ENCODE measurements at places on chromosomes 5 and 9.
A peak's percentile ranks its signal among the peaks of the same experiment; 100 is the strongest.

- DNase-seq = no peak
These were observed 12.2 kb upstream of the F2R start for GRCh38 chr5:76703707-76704106.

DNA sequence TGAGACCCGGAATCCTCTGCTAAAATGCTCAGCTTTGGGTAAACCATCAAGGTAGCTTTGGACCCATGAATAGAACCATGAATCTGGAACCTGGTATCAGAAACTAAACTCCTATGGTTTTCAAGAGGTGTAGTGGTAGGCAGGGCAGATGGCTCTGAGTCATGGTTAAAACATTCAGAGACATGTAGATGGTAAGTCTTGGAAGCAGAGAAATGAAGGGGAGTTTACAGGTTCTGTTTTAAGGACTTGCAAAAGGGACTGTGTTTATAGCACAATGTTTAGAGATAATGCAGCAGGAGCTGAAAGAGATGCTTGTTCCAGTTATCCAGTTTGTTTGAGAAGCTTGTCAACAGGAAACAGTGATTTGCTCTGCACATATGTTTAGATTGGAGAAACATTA, 36.0 kb upstream of the FBN2 start:
- DNase-seq = no peak

GRCh38 chr5:31531543-31531887, 378 bp downstream of the DROSHA start:
- DNase-seq = peak; percentile 49

- DNase-seq = no peak
These were observed 826.8 kb downstream of the EFNA5 start for GRCh38 chr5:106843812-106844416.

DNA sequence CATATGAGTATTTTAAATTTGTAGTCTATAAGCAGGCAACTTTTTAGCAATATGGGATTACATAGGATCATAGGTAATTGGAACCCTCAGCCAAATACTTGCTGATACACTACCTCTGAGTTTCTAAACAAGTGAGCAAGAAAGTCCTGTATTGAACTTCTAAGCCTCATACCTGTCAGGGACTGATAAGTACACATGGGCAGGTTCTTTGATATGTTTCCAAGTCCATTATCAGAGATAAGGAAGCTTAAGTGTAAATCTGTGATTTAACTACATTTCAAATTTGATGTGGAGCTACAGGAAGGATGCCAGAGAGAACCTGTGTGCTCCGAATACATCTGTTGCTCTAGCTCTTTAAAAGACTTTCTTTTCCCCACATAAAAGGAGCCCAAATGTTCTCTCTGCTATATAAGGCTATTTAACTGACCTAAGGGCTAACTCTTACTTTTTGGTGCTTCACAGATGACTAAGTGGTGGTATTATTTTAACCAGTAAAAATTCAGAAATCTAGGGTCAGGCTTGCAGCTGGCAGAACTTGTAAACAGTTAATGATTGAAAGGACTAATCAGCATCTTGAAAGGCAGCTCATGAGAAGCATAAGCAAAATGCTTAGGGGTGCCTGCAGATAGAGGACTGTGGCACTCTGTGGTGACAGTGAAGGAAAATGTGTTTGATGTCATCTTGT, 228.6 kb downstream of the NR3C1 start:
- no peak for DNase-seq

DNA sequence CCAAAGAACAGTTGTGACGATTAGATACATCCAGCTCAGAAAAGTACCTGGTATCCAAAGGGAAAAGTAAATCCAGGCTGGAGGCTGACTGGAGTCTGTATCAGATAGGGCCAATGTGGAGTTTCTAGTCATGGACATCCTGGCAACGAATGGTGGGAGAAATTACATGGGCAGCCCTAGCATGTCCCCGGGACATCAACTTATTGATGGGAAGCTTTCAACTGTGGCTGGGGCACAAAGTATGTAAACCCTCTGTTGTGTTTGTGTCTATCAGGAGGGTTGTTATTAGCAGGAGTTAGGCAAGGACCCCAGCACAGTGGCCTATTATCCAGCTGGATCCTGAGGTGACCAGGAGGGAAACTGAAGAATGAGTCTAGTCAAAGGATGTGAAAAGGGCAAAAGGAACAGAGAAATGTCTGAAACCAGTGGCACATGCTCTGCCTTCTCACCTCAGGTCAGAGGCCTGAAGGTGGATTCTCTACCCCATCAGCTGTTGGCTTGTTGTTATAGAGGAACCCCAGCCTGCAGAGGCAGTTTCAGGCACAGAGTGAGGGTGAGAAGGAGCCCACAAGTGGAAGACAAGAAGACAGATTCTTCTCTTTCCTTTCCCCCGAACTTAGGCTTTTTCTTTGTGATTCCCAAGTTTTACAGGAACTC, 19.9 kb downstream of the IFNW1 start:
- DNase-seq = no peak

- no peak for DNase-seq
These were observed 31.1 kb downstream of the PTTG1 start for GRCh38 chr5:160452795-160453194.

DNA sequence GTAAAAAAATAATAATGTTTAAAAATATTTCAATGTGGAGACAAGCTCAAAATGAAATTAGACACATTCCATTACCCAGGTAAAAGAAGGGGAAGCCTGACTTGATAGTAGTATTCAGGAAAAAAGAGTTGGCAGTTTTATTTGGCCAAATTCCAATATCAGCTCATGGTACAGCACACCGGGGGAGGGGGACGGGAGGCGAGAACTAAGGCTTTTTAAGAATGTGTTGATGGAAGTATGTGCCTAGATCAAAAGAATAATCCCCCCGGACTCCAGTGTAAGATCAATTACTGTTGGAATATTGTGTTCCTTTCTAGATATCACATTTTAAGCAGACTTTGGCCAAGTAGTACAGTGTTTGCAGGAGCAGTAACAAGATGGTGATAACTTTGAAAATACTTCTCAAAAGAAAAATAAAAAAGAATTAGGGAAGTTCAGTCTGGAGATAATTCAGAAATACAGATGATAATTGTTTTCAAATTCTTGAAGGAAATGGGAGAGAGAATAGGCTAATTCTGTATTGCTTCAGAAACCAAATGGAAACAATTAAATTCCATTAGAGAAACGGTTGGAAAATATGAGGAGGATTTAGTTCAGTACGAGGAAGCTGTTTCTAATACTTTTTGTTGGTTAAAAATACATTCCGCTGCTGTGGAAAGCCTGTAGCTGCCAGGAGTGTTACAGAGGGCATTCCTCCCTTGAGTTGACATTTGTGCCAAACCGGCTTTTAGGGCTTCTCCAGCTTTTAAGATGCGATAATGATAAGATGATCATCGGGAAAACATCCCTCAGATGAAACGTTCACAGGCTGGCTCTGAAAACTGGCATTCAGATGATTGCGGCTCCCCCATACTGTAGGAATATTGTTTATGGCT, 98.1 kb upstream of the ERBIN start:
- DNase-seq = no peak

GRCh38 chr5:169299191-169299662, 1.7 kb downstream of the SLIT3 start:
- no peak for DNase-seq

- DNase-seq = no peak
These were observed 76.7 kb upstream of the CCNG1 start for GRCh38 chr5:163360656-163361055.

- no peak for DNase-seq
These were observed 223.7 kb upstream of the NFIL3 start for GRCh38 chr9:91647371-91647770.

DNA sequence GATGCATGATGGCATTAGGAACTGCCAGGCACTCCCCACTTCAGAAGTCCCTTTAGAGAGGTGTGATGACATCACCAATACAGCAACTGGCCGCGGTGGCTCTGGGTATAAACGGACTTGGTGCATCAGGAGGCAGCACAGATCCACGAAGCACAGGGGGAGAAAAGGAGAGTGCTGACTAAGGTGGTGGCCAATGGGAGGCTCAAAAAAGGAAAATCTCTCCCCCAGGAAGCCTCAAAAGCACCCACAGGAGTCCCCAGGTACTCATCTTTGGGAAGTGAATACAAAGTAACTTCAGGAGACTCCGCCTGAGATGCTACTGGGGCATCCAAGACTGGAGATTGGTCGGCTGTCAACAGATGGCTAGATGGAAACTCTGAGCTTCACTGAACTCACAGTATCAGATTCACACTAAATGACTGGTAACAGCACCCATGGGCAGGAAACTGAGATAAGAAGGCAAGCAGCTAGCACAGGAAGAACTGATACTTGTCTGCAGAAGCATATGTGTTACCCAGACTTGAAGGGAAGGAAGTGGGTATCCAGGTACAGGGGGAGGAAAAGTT, 7.6 kb downstream of the TTC39B start:
- DNase-seq = peak; percentile 74

GRCh38 chr5:130234816-130235215, 330.6 kb downstream of the CHSY3 start:
- DNase-seq = no peak

- DNase-seq = no peak
These were observed 329.2 kb downstream of the EBF1 start for GRCh38 chr5:158770506-158770905.

DNA sequence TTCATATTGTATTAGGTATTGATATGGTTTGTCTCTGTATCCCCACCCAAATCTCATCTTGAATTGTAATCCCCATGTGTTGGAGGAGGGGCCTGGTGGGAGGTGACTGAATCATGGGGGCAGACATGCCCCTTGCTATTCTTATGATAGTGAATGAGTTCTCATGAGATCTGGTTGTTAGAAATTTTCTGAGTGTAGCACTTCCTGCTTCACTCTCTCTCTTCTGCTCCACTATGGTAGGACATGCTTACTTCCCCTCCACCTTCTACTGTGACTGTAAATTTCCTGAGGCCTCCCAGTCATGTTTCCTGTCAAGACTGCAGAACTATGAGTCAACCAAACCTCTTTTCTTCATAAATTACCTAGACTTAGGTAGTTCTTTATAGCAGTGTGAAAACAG, 187.4 kb upstream of the SLC24A2 start:
- DNase-seq = peak; percentile 42

- DNase-seq = no peak
These were observed 88.4 kb downstream of the MTRR start for GRCh38 chr5:7957329-7957728.

DNA sequence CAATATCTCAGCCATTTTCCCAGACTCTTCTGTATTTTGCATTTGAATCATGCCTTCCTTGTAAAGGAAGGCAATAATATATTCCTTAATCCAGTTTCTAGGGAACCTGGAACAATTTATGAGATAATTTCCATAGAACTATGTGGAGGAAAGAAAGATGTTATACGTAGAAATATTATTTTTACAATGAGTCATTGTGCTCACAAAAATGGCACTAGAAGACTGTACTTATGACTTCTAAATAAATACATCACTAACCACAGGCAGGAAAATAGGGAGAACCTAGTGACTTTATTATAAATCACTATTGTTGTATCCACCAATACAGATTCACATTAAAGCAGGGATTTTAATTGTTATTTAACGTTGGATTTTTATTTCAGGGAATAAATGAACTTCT, 87.6 kb downstream of the FBXO38 start:
- DNase-seq = no peak

GRCh38 chr5:27996665-27997064, 958.3 kb upstream of the CDH9 start:
- DNase-seq = no peak

DNA sequence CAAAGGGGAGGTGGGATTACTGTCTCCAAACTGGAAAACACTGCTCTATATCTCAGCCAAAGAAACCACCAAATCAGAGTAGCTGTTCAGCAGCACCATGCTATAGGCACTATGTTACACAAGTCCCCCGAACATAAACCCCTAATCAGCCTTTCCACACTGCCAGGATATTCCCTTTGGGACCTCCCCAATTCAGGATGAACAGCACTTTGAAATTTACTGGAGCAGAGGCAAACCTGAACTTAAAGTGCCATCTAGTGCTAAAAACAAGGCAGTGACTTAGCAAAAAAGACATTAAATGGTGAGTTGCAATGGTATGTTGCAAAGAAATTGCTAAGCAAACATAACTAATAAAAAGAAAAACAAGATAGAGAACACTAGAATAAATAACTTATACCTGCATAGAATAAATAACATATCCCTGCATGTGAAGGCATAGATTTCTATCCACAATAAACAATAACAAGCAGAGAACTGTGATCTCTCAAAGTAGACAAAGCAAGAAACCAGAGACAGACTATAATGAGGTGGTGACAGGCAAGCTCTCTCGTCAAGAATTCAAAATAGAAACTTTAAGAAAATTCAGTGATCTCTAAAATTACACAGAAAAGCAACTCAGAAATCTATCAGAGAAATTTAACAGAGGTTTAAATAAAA, 584.4 kb upstream of the ACO1 start:
- DNase-seq = no peak

DNA sequence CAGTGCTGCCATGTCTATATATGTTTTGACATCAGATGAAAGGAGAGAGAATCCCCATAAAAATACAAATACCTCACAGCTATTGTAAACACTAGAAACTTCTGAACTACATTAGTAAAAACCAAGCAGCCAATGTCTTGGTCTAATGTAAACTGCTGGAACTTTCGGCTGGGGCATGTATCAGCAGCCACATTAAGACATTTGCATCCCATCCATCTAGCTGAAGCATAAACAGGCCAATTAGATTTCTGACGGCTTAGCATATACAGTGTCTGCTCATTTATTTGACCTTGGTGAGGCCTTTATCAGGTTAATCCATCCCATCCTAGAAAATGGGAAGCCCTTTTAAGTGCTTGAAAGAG, 65.7 kb downstream of the PTCH1 start:
- no peak for DNase-seq

DNA sequence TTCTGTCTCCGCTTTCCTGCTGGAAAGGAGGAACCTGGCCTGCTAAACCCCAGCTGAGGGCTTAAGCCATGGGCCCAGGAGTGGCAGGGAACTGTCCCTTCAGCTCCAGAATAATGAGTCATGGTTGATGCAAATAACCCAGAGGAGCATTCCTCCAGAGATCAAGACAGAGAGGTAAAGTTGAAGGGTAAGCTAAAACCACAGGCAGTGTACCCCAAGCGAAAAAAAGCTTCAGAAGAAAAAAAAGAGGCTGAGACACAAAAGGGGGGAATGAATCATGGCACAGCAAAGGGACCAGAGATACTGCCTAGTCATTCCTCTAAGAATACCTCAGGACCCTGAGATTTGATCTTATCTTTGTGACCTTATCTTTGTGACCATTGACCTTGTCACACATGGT, 199.5 kb upstream of the TAS2R1 start:
- no peak for DNase-seq

DNA sequence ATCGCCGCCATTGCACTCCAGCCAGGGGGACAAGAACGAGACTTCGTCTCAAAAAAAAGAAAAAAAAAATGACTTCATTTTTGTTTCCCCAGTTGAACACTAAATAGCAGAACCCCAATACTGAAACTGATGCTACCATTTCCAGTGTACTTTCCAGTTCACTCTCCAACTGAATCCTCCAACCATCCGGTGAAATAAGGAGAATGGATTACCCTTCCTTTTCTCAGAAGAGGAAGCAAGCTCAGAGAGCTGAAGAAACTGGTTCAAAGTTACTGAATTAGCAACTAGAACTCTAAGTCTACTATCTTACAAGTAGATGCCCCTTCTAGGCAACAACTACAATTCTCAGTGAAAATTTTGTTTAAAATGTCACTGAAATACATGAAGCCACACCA, 3.9 kb downstream of the FAM13B start:
- DNase-seq = no peak

All from activated CD4-positive, alpha-beta T cell treated with anti-CD3 and anti-CD28 coated beads for 48 hours (primary cell).